ENCODE measurements at places on chromosomes 11 and 22. TPM values are rescaled to one million over a fixed set of nuclear protein-coding genes. Genes with fewer than 3 reads are reported as not detected.
A peak's percentile ranks its signal among the peaks of the same experiment; 100 is the strongest.

DNA sequence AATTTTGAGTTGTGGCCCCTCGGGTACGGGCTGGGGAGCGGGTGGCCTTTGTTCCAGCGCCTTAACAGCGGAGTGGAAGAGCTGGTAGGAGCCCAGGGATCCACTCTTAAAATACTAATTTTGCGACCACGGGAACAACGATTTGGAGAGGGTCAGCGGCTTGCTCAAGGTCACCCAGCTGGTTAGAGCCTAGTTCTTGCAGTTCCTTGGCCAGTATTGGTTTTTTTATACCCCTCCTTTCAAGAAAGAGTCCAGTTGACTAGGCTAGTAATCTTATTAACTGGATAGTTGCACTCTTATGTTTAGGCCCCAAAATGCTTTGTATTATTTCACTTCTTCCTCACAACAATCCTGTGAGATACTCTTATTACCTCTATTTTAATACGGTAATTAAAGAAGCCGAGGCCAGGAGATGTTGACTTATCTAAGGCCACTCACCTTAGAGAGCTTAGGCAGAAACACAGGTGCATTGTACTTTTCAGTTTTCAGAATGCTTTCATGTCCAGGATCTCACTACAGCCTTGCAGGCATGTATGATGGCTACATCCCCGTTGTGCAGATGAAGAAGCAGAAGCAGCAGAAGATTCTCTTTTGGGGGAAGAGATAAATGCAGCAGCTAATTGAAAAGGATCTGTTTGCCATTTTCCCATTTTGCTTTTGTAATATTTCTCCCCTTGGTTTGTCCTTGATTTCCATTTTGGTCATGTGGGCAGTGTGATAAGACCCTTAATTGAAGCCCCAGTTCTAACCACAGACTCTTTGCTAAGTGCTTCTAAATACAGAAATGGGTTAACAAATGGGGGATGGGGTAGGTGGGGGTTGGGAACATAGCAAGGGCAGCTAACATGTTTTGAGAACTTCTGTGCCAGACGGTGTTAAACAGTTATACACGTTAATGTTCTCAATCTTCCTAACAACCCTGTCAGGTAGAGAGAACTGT lies 1.4 kb downstream of the SREBF2 start:
- DNase-seq: no peak

DNA sequence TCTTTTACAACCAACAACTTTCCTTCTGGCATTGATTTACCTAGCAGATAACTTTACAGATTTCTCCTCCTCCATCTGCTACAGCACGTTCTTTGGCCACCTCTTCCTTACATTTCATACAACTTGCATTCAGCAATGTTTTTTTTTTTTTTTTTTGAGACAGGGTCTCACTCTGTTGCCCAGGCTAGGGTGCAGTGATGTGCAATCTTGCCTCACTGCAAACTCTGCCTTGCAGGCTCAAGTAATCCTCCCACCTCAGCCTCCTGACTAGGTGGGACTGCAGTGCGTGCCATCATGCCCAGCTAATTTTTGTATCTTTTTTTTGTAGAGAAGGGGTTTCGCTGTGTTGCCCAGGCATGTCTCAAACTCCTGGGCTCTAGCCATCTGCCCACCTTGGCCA lies 6.5 kb downstream of the PDE3B start:
- DNase-seq: no peak

- DNase-seq: no peak
Measured at GRCh38 chr22:35811670-35812069, 94.0 kb downstream of the APOL5 start.

GRCh38 chr11:117972629-117973502 lies 13.3 kb upstream of the IL10RA start:
- DNase-seq: no peak

- DNase-seq: no peak
Measured at GRCh38 chr11:102389253-102389652, 42.2 kb downstream of the BIRC2 start.

- no peak for DNase-seq
Measured at GRCh38 chr22:29216011-29216872, 10.5 kb downstream of the EMID1 start.

- DNase-seq: no peak
Measured at GRCh38 chr11:36400766-36401455, 104.8 kb downstream of the PRR5L start.

The SOX10 gene
- 0.79 TPM for polyA plus RNA-seq

GRCh38 chr22:24161909-24162308 lies 19.4 kb upstream of the SUSD2 start:
- no peak for DNase-seq

DNA sequence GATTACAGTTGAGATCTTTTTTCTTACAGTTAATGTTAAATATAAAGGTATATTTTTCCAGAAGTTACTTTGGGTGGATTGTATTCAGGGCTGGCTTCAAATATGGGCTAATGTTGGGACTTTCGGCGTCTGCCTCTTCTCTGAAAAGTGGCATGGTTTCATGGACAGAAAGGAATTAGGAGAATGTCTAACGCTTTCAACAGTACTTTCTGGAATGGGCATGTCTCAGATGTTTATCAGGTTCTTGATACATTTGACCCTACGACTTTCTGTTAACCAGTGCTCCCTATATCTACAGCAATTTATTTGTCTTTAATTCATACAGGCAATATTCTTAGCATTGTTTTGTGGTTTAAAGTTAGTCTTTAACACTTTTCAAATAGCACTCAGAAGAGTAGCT lies 33.7 kb downstream of the ZC3H12C start:
- DNase-seq: no peak

- DNase-seq: no peak
Measured at GRCh38 chr11:7261578-7261977, 9.9 kb downstream of the SYT9 start.

DNA sequence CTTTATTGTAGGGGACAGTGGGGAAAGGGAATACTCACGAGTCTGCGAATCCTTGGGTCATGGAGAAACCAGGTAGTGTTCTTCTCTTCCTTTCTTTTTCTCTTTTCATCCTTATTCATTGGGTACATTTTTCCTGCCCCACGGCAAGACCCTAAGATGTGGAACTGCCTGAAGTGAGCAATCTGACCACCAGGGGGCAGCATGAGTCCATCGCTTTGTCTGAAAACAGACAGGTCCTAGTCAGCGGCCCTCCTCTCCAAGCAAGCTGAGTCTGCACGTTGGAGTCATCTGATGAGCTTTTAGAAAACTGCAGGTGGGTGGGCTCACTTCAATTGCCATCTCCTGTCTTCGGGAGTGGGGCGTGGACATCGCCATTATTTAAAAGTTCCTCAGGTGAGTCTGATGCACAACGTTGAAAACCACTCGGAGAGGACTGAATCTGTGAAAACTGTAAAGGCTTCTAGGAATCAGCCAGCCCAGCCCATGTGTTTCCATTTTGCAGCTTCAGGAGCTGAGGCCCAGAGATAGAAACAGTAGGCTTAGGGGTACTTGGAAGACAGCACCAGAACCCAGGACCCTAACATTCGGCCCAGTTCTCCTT lies 34.0 kb upstream of the FBXO3 start:
- peak; percentile 85 for DNase-seq

DNA sequence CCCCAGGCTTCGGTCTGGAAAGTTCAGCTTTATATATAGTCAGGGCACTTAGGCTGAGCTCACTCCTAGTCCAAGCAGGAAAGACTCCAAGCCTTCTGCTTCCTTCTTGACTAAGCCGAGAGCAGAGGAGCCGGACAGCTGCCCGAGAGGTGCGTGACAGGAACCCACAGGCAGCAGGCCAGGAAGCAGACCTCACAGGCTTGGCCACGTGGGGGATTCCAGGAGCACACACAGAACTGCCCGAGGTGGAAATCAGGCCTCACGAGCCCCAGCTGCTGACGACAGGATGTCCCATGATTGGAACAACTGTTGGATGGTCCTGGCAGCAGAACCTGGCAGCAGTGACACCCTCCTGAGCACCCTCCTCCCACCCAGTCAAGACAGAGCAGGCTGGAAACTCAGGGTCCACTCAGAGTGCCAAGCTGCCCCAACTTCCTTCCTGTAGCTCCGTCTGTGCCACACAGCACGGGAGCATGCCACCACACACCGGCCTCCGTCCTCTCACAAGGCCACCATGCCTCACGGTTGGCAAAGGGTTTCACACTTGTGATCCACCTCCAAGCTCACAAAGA lies 5.4 kb downstream of the PLA2G6 start:
- no peak for DNase-seq

The SERHL2 gene
- 6.0 TPM for polyA plus RNA-seq

DNA sequence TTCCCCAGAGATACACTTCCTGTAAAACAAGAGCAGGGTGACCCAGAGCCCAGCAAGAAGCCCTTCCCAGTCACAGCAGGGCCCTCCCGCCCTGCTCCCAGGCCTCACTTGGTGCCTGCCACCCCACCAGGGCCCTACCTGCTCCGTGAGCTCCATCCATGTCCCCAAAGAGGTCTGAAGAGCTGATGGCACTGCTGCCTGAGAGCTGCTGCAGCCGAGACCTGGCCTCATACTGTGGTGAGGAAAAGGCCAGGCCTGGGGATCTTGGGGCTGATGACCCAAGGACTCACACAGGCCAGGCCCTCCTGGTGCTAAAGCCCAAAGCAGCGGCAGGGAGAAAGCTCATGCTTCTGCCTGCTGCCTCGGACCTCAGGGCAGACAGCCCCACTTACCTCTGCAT lies 10.3 kb downstream of the ARFGAP2 start:
- no peak for DNase-seq

DNA sequence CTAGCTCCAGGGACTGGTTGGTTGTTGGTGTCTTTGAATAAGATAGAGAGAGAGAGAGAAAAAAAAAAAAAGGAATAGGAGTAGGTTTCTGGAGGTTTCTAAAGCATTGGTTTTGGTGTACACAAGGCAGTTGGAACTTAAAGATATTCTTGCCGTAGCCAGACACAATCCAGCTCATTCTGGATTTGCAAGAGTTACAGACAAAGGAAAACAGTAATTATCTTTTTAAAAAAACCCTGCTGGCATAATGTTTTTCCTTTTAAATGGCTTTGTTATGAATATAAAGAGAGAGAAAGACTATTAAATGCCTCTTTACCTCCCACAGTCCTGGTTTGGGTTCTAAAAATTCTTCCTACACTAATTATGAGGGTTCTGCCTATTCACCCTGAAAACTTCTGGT lies 120.4 kb upstream of the RAG2 start:
- DNase-seq: no peak

DNA sequence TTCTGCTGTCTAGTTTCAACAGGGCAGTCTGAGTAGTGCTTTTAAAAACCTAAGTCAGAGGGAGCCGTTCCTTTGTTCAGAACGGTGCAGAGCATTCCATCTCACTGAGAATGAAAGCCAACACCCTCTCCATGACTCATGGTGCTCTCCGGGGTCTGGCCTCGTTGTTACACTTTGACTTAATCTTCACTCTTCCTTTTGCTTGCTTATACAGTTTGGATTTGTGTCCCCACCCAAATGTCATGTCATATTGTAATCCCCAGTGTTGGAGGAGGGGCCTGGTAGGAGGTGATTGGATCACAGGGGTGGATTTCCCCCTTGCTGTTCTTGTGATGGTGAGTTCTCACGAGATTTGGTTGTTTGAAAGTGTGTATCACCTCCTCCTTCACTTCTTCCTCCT lies 292.2 kb downstream of the ST3GAL4 start:
- DNase-seq: no peak

DNA sequence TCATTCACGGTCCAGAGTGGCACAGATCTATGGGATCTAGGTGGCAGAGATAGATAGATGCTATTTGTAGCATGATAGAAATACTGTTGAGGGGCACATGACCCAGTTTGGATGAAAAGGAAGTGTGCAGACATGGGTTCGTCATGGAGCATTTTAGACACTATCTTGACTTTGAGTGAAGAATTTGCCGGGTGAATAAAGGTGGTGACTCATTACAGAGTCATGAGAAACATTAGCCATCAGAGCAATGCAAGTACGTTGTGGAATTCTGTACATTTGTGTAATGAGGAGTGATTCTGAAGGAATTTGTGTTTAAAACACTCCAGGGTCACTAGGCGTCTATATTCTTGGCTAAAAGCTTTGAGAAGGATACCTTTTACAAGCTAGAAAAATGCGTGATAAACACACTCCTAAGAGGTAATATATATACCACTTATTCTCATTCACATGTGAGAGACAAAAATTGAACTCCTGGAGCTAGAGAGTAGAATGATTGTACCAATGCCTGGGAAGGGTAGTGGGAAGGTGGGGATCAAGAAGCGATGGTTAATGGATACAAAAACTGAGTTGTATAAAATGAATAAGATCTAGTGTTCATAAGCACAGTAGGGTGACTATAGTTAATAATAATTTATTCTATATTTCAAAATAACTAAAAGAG lies 593.7 kb upstream of the LUZP2 start:
- DNase-seq: no peak

DNA sequence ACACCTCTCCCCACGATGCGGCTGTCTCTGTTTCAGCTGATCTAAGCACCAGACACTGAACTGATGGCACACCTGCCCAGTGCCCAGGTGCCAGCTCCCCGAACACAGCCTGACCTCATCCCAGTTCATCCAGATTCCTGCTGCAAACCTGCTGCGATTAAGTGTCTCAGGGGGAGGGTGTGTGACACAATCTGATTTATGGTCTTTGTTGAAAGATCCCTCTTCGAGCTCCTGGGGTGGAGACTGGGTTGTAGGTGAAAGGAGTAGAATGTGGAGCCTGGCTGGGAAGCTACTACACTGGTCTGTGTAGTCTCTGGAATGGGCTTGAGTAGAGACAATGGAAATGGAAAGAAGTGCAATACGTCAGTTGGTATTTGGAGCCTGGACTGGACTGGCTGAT lies 390.3 kb downstream of the SHANK2 start:
- DNase-seq: no peak

DNA sequence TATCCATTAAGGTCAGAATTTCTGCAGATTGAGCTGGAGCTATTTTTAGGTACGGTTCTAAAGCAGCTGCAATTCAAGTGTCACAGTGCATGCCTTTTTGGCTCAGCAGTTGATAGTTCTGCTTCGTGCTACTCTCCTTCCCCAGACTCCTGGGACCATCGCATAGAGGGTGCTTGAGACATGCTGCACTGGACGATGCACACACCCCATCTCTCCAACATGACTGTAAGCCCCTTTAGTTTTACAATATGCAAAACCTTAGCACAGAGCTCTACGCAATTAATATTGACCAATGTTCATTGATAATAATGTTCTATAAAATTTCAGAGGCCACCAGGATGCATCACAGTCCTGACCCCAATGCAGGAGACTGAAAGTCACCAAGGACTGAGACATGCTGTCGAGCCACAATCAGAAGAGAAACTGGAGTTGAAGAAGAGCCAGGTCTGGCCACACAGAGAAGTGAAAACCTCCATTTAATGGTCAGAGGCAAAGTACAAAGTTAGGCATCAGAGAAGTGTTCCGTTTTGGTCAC lies 120.9 kb upstream of the ZC3H12C start:
- DNase-seq: no peak

DNA sequence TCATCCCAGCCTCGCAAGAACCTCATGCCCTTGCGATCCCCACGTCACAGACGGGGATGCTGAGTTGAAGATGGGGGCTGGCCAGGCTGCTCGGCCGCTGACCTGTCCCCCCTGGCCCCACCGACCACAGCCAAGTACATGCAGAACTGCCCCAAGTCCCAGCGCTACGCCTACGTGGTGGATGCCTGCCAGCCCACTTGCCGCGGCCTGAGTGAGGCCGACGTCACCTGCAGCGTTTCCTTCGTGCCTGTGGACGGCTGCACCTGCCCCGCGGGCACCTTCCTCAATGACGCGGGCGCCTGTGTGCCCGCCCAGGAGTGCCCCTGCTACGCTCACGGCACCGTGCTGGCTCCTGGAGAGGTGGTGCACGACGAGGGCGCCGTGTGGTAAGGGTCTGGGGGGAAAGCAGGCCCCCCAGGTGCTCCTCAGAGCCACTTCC lies 10.0 kb downstream of the MUC5B start:
- DNase-seq: no peak

- DNase-seq: no peak
Measured at GRCh38 chr22:47017245-47017644, 254.8 kb downstream of the TBC1D22A start.

- DNase-seq: no peak
Measured at GRCh38 chr22:28711820-28712777, 29.5 kb downstream of the CHEK2 start.
